ENCODE measurements at places on chromosomes 4 and X. TPM values are rescaled to one million over a fixed set of nuclear protein-coding genes. Genes with fewer than 3 reads are reported as not detected.

FRMD7 gene
- not detected for total RNA-seq

- peak; percentile 34 for DNase-seq
Observed at GRCh38 chrX:39008549-39008948, 207.3 kb downstream of the MID1IP1 start.

- no peak for DNase-seq
Observed at GRCh38 chrX:153945956-153946943, 1.8 kb upstream of the RENBP start.

DNA sequence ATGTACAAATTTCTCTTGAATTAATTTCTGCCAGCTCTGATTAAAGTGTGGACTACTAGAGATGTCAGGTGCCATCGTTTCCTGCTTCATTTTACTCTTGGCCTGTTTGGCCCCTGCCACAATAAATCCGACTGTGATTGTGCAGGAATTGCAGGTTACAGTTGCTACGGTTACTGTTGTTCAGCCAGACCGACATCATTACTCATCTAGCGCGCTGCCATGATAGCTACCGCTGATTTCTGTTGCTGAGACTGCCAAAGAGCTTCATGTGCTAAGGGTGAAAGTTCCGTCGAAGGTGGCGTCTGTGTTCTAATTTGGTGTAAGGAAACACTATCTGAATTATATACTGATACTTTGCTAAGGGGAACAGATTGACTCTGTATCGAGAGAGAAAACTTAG, 22.1 kb downstream of the SLIT2 start:
- DNase-seq = no peak

GRCh38 chr4:73477176-73477575, 4.4 kb upstream of the AFM start:
- DNase-seq = no peak

AVPR2 gene
- not detected for total RNA-seq

DNA sequence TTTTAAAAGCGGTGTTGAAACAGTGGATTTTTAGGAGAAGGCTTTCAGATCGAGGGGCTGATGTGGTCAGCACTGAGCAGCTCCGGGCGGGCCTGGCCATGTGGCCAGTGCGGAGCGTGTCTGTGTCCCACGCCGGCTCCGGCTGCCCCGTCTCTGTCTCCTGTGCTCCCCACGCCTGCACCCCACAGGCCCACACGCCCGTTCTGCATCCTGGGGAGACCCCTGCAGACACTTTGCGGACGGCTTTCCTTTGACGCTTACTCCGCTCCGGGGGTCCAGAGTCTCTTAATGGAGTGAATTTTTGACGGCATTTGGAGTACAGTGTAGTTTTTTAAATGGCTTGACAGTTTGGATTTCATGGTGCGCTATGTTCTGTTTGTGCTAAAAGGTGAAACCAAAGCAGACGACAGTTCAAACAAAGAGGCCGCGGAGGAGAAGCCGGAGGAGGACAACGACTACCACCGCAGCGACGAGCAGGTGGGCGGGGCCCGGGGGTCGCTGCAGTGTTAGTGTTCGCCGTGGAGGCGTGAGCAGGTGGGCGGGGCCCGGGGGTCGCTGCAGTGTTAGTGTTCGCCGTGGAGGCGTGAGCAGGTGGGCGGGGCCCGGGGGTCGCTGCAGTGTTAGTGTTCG, 38.7 kb downstream of the PCGF3 start:
- no peak for DNase-seq

SLC10A3 gene
- total RNA-seq = 7.4 TPM

NLGN4X gene
- total RNA-seq = 0.13 TPM

- peak; percentile 2 for DNase-seq
Observed at GRCh38 chrX:3940000-3940610, 226.7 kb upstream of the PRKX start.

DNA sequence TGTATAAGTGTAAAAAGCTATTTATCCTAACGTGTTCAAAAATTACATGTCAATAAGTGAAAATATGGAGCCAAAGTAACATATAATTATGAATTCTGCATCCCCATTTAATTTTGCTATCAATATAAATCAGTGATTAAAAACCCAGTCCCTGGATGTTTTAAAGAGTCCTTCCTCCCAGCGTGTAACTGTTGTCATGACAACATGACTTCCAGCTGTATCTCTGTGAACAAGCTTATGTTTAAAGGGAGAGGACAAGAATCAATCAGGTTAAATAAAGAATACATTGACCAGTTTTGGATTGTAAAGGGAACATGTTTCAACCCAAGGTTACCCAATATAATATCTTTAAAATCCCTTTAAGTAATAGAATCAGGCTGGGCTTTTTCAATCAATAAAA, 219.7 kb downstream of the NSUN7 start:
- no peak for DNase-seq

- no peak for DNase-seq
Observed at GRCh38 chrX:107601326-107601725, 27.0 kb upstream of the PRPS1 start.

LONRF3 gene
- 0.79 TPM for total RNA-seq

MMGT1 gene
- 7.9 TPM for total RNA-seq

DNA sequence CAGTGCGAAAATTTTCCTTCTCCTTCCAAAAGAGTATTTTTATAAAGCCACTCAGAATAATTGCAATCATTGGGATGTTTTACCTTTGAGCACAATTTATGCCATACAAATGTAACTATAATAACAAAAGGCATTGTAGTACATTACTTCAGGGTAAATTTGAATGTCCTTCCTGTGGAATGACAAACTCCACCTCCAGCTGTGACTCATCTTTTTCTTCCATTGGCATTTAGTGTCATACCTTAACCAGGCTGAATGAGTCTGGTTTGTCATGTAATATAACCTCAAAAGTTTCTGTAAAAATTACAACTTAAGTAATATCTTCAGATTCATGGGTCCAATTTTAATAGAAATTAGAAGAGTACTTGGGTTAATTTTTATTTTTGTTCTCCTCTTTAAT, 93.3 kb downstream of the TMEM47 start:
- peak; percentile 70 for DNase-seq

DNA sequence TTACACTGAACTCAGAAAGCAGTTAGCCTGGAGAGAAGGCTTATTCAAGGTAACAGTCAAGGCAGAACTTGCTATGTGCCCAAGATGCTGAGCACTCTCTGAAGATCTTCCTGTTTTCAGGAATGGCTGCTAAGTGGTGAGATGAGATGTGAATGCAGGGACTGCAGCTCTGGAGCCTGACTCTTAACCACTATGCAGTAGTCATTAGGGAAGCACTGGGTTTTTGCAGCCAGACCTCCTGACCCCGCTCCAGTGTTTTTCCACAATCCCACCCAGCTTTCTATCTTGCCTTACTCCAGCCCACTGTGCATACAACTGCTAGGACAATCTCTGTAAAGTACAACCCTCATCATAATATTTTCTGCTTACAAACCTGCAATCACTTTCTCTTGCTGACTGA, 95.2 kb upstream of the LNX1 start:
- DNase-seq = no peak

DNA sequence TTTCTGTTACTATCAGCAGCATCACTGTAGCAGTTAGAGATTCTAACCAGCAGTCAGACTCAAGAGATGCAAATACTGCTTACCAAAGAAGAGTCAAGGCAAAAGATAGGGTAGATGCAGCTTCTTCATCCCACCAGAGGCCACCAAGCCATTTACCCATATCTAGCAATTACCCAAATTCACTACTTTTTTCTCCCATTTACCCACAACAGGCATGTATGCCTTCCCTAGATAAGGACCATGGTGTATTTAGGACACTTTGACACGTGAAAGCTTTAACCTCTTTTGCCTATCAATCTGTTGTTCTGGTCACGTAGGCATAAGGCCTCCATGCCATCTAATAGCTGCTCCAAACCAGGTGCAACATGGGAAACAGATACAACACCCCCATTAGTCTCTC, 5.6 kb downstream of the LARP7 start:
- no peak for DNase-seq

DNA sequence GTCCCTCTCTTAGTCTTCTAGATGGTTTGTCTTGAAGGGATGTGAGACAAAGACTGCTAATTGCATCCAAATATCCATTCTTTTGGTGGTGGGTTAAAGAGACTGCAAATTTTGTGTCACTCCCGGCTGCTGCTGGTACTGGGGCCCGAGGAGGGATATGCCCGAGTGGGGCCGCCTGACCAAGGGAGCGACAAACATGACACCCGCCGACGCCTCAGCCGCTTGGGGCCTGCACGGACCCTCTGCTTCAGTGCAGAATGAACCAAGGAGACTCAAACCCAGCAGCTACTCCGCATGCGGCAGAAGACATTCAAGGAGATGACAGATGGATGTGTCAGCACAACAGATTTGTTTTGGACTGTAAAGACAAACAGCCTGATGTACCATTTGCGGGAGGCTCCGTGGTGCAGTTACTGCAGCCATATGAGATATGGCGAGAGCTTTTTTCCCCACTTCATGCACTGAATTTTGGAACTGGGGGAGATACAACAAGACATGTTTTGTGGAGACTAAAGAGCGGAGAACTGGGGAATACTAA, 13.6 kb upstream of the ARX start:
- DNase-seq = no peak

- DNase-seq = peak; percentile 38
Observed at GRCh38 chrX:69618803-69619202, 2.9 kb downstream of the EDA start.

DNA sequence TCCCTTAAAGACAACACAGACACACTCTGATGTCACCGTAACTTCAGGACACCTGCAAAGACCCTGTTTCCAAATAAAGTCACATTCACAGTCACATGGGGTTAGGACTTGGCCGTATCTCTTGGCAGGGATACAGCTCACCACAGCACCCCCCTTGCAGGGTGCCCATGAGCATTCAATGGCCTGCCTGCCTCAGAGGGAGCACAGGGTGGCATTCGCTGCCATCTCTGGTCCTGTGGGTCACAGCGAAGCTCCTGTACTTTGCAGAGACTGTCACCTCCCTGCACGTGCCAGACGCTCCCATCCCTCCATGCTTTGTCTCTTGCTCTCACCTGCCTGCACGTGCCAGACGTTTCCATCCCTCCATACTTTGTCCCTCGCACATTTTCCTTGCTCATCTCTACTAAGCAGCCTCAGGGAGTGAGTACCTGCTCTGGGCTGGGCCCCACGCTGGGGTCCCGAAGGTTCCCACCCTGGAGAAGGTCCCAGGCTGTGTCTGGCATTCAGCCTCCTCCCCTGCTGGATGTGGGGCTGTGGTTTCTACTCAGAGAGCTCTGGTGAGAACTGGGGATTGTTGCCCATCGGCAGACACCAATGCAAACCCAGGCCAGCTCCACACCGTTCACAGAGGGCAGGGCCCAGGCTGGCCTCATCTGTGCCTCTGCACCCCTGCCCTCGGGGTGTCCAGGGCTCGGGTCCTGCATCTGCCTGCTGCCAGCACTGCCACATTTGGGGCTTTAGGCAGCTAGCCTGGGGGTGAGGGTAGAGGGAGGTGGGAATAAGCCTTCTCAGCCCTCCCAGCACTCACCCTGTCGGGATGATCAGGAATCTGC, 15.8 kb downstream of the HTRA3 start:
- no peak for DNase-seq

DNA sequence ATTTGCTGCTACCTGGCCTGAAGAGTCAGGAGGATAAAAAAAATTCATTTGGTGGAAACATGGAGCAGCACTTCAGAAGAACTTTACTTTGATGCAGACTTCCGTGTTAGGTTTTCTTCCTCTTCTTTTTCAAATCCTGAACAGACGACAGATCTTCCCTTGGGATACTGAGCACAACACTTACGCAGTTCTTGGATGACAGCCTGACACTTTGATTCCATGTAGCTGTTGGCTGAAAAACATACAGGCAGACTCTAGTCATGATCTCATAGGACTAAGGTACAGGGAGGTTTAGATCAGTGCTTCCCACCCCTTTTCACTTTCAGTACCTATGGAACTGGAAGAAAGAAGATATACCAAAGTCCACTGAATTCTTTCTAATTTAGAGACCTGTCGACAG, 9.2 kb downstream of the CMC4 start:
- no peak for DNase-seq

DNA sequence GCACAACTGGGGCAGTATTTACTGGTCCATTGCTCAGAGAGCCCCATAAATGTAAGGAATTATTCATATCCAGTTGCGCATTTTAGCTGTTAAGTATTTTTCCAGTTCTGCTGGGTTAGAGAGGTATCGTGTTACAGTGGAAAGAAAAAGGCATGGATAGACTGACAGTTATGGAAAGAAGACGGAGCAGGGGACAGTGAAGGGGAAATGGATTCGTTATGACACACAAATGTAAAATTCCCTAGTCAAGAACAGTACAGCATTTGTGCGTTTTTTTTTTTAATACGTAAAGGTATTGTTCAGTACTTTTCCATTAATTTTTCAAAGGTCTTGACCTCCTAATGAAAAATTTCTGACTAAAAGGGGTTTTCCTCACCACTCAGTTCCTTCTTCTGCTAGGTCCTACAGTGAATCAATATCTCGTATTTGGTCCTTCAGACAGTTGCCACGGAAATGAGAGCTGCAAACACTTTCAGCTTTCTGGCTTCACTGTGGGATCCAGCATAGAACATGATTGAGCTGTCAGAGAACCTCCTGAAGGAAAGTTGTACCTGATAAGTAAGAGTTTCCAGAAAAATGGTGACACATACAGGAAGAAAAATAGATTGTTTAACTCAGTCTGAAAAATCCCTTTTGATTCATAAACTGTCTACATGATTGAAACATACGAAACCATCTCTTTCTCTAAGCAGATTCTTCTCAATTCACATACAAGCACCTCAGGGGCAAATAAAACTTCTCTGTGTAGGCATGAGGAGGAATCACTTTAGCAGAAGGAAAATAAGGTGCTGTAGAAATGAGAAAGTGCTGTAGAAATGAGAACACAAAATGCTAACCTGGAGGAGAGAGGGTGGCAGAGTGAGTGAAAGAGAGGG, 21.8 kb upstream of the BBS12 start:
- DNase-seq = peak; percentile 22

MAGEB1 gene
- not detected for total RNA-seq

DNA sequence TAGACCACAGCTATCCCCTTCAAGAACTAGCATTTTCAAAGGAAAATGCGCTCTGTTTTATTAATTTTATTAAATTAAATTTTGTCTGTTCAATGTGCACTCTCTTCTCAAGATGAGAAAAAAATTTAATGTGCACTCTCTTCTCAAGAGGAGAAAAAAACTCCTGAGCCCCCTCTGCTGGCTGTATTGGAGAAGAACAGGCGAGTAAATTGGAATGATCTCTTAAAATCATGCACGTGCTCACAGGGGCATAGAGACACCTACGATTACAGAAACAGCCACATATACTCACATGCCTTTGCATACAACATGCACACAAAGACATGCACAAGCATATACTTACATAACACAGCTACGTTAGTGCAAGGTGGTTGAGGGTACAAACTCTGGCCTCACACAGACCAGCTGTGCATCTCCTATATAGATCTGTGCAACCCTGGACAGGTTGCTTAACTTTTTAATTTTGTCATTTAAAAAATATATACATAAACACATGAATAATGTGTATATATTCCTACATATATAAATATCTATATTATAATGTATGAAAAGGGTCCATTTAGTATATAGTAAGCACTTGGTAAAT, 176.2 kb upstream of the CXorf66 start:
- peak; percentile 11 for DNase-seq

CSAG3 gene
- total RNA-seq = not detected

MED14 gene
- 11.1 TPM for total RNA-seq

- DNase-seq = no peak
Observed at GRCh38 chr4:16731776-16732380, 166.6 kb downstream of the LDB2 start.

Data from bronchial epithelial cell (primary cell).